ENCODE measurements at places on chromosomes 16 and 17.

GRCh38 chr17:4725646-4726310, 5.5 kb upstream of the MED11 start:
- no peak for DNase-seq

GRCh38 chr17:34665150-34665806, 85.9 kb downstream of the TMEM132E start:
- no peak for DNase-seq

GRCh38 chr17:46741122-46741730, 77.3 kb downstream of the WNT3 start:
- no peak for DNase-seq

GRCh38 chr17:82400830-82401229, 17.3 kb upstream of the HEXD start:
- DNase-seq = no peak

- DNase-seq = peak; percentile 85
Measured at GRCh38 chr16:75319513-75320411, 68.3 kb upstream of the BCAR1 start.

GRCh38 chr16:28011971-28012445, 51.5 kb downstream of the GSG1L start:
- DNase-seq = no peak

GRCh38 chr16:73280388-73280787, 232.5 kb upstream of the ZFHX3 start:
- peak; percentile 9 for DNase-seq

GRCh38 chr16:82971126-82971525, 344.4 kb downstream of the CDH13 start:
- DNase-seq = no peak

- DNase-seq = no peak
Measured at GRCh38 chr17:68399638-68400403, 57.5 kb downstream of the WIPI1 start.

DNA sequence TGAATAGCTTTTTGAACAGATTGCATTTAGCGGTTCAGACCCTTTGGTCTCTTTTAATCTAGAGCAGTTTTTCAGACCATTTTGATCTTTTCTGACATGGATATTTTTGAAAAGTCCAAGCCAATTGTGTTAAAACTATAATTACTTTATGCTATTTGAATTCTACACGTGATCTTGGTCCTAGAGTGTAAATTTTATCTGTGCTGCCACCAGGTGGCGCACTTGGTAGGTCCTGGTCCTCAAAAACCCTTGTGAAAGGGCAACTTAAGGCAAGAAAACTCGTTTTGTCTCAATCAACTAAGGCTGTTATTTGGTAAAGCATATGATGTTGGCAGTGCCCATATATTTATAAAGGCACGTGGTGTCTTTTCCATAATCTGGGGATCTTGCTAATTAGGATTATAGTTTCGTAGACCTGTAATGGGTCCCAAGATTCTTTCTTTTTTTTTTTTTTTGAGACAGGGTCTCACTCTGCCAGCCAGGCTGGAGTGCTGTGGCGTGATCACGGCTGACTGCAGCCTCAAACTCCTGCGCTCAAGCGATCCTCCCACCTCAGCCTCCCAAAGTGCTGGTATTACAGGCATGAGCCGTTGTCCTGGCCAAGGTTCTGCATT, 43.9 kb upstream of the TEX2 start:
- DNase-seq = peak; percentile 84

GRCh38 chr16:56334761-56335160, 90.6 kb downstream of the AMFR start:
- no peak for DNase-seq

DNA sequence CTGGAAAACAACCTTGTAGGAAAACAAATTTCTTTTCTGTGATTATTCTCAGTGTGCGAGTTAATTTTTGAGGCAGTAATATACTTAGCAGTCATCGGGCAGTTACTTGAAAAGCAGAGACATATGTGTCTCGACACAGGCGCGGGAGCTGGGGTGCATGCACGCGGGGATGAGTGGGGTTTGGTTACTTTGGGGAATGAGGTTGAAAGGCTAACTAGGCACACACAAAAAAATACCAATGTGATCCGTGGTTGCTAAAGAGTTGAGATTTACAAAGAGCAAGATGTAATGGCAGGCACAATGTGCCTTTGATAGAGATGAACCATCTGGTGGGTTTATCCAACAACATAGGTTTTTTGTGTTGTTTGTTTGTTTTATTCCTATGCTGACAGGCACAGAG, 703.8 kb upstream of the EEF2KMT start:
- DNase-seq = no peak

DNA sequence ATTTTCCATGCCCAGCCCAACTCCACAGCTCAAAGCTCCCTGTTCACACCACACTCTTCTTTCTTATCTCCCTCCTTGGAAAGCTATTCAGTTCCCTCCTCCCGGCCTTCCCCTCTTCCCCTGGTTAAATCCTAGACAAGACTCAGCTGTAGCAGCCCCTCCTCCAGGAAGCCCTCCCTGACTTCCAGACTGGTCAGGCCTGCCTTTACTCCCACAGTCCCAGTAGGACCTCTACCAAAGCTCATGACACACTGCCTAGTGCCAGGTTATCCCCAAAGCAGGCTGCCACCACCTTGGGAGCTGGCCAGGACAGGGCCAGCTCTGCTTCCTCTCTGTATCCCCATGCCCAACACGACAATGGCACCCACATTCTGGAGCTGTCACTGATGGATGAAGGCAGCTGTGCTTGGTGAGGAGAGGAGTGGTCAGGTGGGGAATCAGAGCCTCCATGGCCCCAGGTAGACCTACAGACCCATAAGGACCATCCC, 50.0 kb downstream of the BEAN1 start:
- DNase-seq = no peak

- no peak for DNase-seq
Measured at GRCh38 chr17:67819722-67820121, 5.6 kb upstream of the BPTF start.

DNA sequence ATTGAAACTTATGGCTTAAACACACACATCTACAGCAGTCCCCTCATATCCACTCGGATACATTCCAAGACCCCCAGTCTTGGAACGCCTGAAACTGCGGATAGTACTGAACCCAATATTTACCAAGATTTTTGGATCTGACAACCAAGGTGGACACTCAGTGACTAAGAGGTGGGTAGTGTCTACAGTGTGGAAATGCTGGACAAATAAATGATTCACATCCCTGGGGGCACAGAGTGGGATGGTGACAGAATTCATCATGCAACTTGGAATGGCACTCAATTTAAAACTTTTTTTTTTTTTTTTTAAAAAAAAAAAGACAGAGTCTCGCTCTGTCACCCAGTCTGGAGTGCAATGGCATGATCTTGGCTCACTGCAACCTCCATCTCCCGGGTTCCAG, 54.2 kb upstream of the TRAP1 start:
- DNase-seq = no peak

DNA sequence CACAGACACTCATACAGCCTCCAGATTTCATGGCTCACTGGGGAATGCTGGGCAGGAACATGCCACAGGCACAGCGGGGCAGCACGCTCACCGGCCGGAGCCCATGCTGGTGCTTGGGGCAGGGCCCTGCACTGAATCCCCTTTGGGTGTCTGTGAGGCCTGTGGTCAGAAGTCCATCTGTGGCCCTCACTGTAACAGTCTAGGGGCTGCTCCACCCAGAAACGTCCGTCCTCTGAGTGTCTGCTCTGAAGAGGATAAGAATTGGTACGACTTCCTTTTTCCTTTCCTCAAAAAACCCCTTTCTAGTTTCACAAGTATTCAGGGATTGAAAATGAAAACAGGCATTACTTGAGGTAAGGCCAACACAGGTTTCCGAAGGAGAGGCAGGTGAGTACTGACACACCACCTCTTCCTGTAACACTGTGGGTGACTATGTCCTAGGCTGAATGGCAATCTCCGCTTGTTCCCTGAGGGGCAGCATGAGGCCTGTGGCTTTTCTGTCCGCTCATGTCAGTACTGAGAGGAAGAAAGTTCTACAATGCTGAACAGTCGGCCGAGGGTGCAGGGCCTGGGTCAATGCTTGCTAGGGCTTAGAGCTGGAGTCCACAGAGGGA, 42.5 kb downstream of the TMEM11 start:
- DNase-seq = no peak

GRCh38 chr16:73215678-73216377, 167.9 kb upstream of the ZFHX3 start:
- DNase-seq = no peak

GRCh38 chr16:49856672-49857330, 889 bp upstream of the ZNF423 start:
- DNase-seq = peak; percentile 93

- DNase-seq = no peak
Measured at GRCh38 chr17:78329263-78330059, 30.4 kb downstream of the SOCS3 start.

DNA sequence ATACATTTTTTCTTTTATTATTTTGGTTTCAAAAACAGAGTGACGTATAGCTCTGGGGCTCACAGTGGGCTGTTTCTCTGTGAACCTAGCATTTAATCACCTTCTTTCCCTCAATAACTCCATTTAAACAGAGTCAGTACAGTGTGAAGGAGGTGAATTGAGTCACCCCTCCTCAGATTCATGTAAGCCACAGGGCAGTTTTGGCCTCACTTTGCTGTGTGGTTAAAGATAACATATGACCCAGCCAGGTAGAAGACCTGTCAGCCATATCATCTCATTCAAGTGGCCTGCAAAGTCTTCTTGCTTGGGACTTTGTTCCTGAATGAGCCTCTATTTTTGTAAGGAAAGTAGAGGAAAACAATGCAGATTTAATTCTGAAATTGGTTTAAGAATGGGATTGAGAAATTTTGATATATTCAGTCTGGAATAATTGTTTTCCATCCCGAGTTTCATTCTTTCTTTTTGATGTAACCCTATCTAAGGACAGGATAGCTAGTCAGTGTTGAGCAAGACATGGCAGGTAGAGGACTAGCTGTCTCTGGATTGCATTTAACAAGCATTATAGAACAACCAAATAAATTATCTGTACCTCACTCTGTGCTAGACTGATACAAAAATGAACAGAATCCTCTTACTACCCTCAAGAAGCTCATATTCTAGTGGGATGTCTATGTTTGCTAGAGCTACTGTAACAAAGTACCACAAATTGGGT, 13.1 kb downstream of the MAP2K6 start:
- no peak for DNase-seq

- peak; percentile 75 for DNase-seq
Measured at GRCh38 chr17:35119370-35120165, at the start of gene RAD51D. Gene RAD51D, minus strand, starts transcription at chr17:35119860. Its CDS starts 247 bp downstream, at chr17:35119613.

DNA sequence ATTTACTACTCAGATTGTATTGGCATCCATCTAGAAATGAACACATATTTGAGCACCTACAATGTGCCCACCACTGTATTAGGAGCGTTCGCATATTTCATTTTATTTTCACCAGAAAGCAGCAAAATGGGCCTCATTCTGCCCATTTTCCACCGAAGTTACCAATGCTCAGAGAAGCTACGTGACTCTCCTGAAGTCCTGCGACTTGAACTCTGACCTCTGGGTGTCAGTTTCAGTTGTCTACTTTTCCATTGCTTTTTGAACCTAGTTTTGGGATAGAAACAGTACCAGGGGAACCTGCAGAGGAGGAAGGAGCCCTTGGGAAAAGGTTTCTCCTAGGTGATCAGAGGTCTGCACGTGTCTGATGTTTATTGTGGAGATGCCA, 139.1 kb upstream of the SDK2 start:
- DNase-seq = no peak

DNA sequence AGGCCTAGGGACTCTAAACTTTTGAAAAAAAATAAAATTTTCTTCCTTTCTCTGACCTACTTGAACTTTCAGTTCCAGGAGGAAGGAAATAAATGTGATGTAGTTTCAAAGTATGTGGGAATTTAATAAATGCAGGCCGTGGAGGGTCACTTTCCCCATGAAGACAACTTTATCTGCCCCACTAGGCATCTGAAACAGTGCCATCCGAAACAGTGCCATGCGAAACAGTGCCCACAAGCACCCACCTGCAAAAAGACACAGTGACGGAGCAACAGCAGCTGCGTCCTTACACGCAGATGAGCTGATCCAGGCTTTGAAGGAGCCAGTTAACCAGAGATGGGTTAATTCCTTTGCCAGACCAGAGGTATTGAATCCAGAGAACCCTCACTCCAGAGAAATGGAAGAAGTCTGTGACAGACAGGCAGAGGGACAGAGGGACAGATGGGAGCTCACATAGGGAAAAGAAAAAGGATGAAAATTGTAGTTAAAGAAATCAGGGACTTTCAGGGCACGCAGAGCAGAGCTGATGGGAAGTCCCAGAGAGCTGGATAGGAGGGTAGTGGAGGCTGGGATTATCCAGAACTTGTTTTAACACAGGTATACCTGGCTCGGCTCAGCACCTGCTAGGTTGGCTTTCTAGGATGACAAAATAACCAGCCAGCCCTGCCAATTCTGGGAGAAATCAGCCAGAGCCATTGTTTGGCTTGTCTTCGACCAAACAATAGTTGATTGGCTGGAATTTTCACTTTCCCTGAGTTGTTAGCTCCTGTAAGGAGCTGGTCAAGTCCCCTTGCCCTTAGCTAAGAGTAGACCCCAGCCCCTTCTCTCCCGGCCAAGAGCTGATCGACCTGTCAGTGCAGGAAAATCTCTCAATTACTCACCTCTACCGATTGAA, 17.1 kb upstream of the HOXB13 start:
- DNase-seq = no peak

- no peak for DNase-seq
Measured at GRCh38 chr16:34802848-34803599, 1343.6 kb downstream of the TP53TG3F start.

- no peak for DNase-seq
Measured at GRCh38 chr17:13293421-13293820, 275.6 kb upstream of the ELAC2 start.

GRCh38 chr17:34851961-34852540, 109.2 kb downstream of the CCT6B start:
- DNase-seq = no peak

DNA sequence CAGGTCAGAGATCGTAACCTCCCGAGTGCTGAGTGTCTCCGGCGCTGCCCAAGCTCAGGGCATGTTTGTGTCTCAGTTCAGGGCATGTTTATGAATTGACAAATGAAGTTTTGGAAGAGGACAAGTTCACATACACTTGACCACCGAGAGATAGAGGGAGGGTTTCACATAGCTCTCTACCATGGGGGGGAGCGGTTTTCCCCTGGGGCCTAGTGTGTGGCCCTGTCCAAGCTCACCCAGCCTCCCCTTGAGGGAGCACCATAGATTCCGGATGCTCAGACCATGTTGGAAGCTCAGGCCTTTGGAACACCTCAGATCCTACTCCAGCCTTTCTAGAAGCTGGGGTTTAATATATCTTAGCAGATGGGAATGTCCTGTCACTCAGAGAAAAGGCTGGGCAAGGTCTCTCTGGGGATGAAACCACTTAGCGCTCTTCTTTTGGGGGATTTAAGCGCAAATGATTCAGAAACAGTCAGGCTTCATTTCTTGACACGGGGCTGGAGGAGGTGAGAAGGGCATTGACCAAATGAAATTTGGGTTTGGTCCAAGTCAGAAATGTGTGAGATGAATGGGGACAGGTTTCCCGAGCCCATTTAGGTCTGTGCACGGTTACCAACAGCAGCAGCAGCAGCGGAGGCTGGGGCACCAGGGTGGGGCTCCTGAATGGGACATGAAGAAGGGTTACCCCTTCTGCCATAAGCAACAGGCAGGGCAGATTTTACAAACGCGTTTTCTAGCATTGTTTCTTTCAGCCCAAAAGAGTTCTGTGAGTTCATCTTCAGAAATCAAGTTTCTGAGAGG, 96.6 kb downstream of the METRNL start:
- no peak for DNase-seq
